ENCODE measurements at places on chromosomes 12 and 14. TPM values are rescaled to one million over a fixed set of nuclear protein-coding genes. Genes with fewer than 3 reads are reported as not detected.

DNA sequence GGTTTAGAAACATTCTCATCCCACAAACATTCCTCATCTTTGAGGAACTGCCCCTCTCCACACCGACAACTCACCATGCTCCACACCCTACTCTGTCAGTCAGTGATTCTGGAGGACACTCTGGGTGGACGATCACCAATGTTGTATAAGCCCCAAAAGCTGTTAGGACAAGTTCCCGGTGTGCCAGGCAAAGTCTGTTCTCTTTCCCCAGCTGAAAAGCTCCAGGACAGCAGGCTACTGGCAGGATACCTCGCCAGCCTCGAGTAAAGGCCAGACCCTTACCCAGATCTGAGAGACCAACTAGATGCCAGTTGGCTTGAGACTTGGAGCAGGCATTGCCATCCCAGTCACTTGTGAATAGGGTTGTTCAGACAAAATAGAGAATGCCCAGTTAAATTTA is 12.0 kb downstream of the KRT5 start:
- H3K36me3 ChIP-seq, result no peaks in the 10 kb centered on the region
- no peak overlapping the region for H3K4me3 ChIP-seq
- no peak for DNase-seq
- H3K4me1 ChIP-seq, result no peaks in the 10 kb centered on the region
- no peaks in the 10 kb centered on the region for H3K27me3 ChIP-seq
- no peak overlapping the region for H3K27ac ChIP-seq

GRCh38 chr12:88934163-88934747 is 354.0 kb upstream of the KITLG start:
- H3K4me3 ChIP-seq, result no peak overlapping the region
- DNase-seq, result no peak
- no peaks in the 10 kb centered on the region for H3K27me3 ChIP-seq
- no peaks in the 10 kb centered on the region for H3K4me1 ChIP-seq
- H3K36me3 ChIP-seq, result no peaks in the 10 kb centered on the region

GRCh38 chr14:102993523-102993922 is 63.8 kb downstream of the CDC42BPB start:
- no peak overlapping the region for H3K27ac ChIP-seq
- H3K36me3 ChIP-seq, result no peaks in the 10 kb centered on the region
- H3K27me3 ChIP-seq, result no peaks in the 10 kb centered on the region
- peaks cover 8% of the 10 kb centered on the region for H3K4me1 ChIP-seq
- H3K4me3 ChIP-seq, result no peak overlapping the region

DNA sequence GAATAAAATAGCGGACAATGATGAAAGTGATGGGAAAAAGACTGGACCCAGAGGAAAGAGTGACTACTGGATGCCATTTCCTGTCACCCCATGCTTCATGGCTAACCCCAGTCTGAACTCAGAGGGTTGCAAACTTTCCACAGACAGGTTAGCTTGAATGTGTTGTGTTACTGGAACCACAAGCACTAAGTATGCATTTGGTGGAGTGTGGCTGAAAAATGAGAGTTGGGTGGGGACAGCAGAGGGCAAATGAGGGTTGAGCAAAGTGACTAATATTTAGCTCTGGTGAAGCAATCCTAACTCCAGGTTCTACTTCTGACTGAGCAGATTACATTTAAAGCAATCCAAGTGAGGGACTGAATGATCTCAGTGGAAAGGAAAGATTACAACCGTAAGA is 1.6 kb downstream of the SLC16A7 start:
- no peaks in the 10 kb centered on the region for H3K27me3 ChIP-seq
- no peaks in the 10 kb centered on the region for H3K36me3 ChIP-seq
- no peak for DNase-seq
- H3K4me1 ChIP-seq, result peaks cover 29% of the 10 kb centered on the region
- H3K4me3 ChIP-seq, result peak overlapping the region; percentile 63
- peak overlapping the region; percentile 91 for H3K27ac ChIP-seq

GRCh38 chr14:23158779-23159178 is 24.7 kb downstream of the SLC7A8 start:
- H3K27me3 ChIP-seq, result no peaks in the 10 kb centered on the region
- no peaks in the 10 kb centered on the region for H3K36me3 ChIP-seq
- no peak for DNase-seq
- H3K27ac ChIP-seq, result no peak overlapping the region
- peaks cover 37% of the 10 kb centered on the region for H3K4me1 ChIP-seq
- no peak overlapping the region for H3K4me3 ChIP-seq

DNA sequence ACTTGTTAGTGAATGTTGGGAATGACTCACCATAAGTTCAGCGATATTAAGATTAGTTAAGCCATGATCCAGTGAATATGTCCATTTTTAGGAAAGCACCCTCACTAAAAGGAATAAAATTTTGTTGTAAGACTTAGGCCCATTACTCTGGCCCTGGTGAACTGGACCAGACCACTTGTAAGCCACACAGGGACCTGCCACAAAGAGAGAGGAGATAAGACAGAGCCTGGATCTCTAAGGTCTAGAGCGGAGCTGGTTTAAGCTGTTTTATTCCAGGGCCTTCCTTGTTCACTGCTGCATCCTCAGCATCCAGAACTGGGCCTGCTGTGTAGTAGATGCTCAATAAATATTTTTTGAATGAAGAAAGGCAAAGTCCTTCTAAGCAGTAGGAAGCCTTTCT is 79.1 kb downstream of the CRADD start:
- peaks cover 16% of the 10 kb centered on the region for H3K4me1 ChIP-seq
- DNase-seq, result no peak
- H3K36me3 ChIP-seq, result no peaks in the 10 kb centered on the region
- H3K27ac ChIP-seq, result no peak overlapping the region
- H3K4me3 ChIP-seq, result no peak overlapping the region
- no peaks in the 10 kb centered on the region for H3K27me3 ChIP-seq

DNA sequence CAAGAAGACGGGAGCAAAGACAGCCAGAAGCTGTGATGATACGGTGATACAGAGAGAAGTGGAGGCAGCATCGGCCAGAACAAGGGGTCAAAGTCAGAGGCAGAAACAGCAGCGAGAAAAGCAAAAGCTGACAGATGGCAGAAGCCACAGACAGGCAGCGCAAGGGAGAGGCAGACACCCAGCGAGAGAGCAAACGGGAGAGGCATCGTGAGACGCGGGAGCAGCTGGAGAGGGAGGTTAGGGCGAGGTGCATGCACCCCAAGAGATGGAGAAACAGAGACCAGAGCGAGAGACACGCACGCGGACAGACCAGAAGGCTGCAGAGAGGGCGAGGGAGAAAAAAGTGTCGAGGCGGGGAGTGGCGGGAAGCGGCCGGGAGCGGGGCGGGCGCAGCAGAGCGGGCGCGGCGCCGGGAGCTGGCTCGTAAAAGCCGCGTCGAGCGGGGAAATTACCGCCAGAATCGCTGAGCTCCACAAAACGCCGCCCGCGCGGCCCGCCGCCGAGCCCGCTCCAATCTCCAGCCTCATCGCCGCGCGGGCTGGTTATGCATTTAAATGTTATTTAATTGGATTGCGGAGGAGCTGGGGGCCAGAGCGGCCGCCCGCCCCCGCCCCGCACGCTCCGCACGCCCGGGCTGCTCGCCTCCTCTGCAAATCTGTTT is 15.6 kb downstream of the SMUG1 start:
- no peaks in the 10 kb centered on the region for H3K36me3 ChIP-seq
- no peak for DNase-seq
- H3K27me3 ChIP-seq, result peaks cover 13% of the 10 kb centered on the region
- H3K4me3 ChIP-seq, result peak overlapping the region; percentile 26
- H3K27ac ChIP-seq, result no peak overlapping the region

The HOXC12 gene
- total RNA-seq, result not detected

DNA sequence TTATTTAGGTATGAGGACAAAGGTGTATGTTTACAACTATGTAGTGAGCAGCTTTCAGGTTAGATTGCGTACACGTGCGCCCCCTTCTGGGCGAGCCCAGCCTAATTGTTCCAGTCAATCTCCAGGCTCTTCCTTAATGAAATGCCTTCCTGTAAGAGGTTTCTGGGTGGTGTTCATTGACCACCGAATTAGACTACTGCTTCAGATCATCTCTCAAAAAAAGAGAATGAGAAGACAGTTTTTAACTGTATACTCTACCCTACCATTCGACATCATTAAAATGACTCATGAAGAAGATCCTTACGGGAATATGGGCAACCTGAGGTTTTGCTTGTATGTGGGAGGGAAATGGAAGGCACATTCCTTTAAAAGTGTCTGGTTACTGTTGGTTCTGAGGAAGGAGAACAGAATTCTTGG is 2.1 kb downstream of the LUM start:
- no peak overlapping the region for H3K27ac ChIP-seq
- H3K4me3 ChIP-seq, result peak overlapping the region; percentile 24
- no peaks in the 10 kb centered on the region for H3K27me3 ChIP-seq
- no peak for DNase-seq

Measured in upper lobe of left lung (tissue), 6 donors.